Activated naive CD8-positive, alpha-beta T cell treated with anti-CD3 and anti-CD28 coated beads for 36 hours (primary cell): ENCODE measurements at places on chromosomes 11 and 22.

DNA sequence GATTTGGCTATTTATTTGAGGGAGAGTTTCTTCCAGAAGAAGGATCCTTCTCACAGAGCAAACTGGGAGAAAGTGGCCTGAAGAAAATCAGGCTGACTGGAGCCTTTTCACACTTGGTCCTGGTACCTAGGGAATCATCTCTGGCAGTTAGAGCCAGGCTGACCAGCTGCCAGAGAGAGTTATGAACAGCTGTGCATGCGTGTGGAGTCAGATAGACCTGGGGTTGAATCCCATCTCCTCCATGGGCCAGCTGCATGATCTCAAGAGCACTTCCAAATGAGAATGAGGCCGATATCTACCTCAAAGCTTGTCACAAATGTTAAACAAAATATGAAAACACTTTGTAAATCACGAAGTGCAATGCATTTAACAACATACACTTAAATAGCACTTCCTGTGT, 390.0 kb downstream of the TENM4 start:
- H3K27me3 ChIP-seq, result peaks cover 7% of the 10 kb centered on the region
- H3K27ac ChIP-seq, result no peak overlapping the region
- H3K36me3 ChIP-seq, result no peaks in the 10 kb centered on the region
- no peak overlapping the region for H3K4me3 ChIP-seq
- no peaks in the 10 kb centered on the region for H3K4me1 ChIP-seq

DNA sequence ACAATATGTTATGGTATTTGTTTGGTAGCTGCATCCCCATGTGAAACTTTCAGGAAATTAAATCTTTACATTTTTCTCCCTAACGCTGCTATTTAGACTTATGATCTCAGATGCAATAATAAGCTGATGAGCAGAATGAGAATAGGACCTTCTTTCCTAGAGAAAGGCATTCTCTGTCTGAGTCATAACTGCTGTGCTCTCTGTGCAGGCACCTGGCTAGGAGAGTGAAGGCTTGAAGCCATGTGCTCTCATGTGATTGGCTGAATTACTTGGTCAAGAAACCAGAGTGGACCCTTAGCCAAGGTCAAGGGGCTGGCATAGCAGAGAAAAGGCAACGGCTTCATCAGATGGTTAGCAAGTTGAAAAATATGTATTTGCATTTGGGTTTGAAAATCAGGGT, 185.0 kb downstream of the ADAMTS15 start:
- peaks cover 10% of the 10 kb centered on the region for H3K27me3 ChIP-seq
- DNase-seq, result no peak
- no peaks in the 10 kb centered on the region for H3K4me1 ChIP-seq
- H3K36me3 ChIP-seq, result no peaks in the 10 kb centered on the region
- no peak overlapping the region for H3K4me3 ChIP-seq
- no peak overlapping the region for H3K27ac ChIP-seq

- H3K4me3 ChIP-seq, result no peak overlapping the region
- H3K4me1 ChIP-seq, result peaks cover 2% of the 10 kb centered on the region
- H3K27ac ChIP-seq, result no peak overlapping the region
Observed at GRCh38 chr22:41263704-41264103, 22.3 kb downstream of the RANGAP1 start.

DNA sequence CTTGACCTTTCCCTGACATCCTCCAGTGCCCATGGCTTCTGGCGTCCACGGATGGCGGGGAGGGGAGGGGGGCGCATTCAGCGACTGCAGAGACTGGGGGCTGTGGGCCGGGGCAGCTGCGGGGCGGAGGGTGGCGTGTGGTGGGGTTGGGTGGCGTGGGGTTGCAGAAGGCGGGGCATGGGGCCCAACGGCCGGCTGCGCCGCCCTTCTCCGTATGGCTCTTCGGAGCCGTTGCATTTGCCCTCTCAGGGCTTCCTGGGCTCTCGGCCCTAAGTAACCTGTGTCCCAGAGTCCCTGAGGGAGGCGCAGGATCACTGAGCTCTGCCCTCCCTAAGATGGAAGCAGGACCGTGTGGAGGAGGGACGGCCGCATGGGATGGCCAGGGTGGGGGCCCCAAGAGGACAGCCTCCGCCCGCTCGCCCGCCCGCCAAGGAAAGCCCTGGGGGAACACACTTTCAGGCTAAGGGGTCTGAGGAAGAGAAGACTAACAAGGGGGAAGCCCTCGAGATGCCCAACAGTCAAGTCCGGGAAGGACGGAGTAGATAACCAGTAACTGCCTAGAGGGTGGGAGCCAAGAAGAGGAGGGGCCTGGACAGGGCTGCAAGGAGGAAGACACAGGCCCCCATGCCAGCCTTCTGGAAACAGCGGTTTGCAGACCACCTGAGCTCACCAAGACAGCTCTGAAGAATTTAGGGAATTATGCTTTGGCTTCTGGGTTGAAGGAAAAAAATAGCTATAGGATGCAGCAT, 9.2 kb upstream of the AIFM3 start:
- peak overlapping the region; percentile 63 for H3K4me3 ChIP-seq
- peaks cover 12% of the 10 kb centered on the region for H3K4me1 ChIP-seq
- H3K36me3 ChIP-seq, result peaks cover 5% of the 10 kb centered on the region
- peaks cover 39% of the 10 kb centered on the region for H3K27me3 ChIP-seq

DNA sequence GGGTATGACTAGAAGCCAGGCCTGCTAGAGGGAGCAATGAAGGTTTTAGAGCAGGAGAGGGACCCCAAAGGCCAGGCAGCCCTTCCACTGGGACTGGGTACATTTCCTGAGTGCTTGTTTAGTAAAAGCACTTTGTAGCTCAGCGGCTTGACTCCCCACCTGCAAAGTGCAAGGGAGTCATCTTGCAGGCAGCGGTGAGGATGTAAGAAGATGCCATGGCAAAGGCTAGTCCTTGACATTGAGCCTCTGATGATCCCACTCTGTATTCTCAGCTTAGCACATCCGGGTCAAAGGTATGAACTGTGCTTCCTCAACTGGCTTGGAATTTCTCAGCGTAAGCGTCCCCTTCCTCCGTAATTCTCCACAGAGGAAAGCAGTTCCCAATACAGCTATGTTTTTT, 3.1 kb upstream of the UBE2L3 start:
- peaks cover 11% of the 10 kb centered on the region for H3K36me3 ChIP-seq
- H3K27ac ChIP-seq, result no peak overlapping the region
- H3K27me3 ChIP-seq, result no peaks in the 10 kb centered on the region
- no peak for DNase-seq

- DNase-seq, result peak; percentile 50
- peaks cover 17% of the 10 kb centered on the region for H3K36me3 ChIP-seq
- peaks cover 36% of the 10 kb centered on the region for H3K4me1 ChIP-seq
- H3K4me3 ChIP-seq, result peak overlapping the region; percentile 93
- H3K27ac ChIP-seq, result peak overlapping the region; percentile 92
Observed at GRCh38 chr22:49826603-49827270, 936 bp downstream of the BRD1 start.

DNA sequence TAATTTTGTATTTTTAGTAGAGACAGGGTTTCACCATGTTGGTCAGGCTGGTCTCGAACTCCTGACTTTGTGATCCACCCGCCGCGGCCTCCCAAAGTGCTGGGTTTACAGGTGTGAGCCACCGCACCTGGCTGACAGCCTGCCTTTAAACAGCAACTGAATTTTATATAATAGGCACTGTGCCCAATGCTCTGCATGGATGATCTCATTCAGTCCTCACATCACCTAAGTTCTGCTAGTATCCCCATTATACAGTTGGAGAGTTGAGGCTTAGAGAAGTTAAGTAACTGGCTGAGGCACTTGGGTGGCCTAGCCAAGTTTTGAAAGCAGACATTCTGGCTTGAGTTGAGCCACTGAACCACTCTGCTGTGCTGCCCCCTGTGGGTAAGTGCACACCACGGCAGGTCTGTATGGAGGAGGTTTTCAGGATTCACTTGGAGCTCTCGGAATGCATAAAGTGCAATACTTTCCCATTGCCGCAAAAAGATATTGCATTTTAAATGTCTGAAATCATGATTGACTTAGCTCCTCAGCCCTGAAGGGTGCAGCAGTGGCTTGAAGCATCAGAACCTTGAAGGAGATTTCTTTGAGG, 112.4 kb downstream of the LDLRAD3 start:
- no peak overlapping the region for H3K4me3 ChIP-seq
- no peak overlapping the region for H3K27ac ChIP-seq
- no peak for DNase-seq
- H3K4me1 ChIP-seq, result no peaks in the 10 kb centered on the region
- H3K27me3 ChIP-seq, result peaks cover 8% of the 10 kb centered on the region

DNA sequence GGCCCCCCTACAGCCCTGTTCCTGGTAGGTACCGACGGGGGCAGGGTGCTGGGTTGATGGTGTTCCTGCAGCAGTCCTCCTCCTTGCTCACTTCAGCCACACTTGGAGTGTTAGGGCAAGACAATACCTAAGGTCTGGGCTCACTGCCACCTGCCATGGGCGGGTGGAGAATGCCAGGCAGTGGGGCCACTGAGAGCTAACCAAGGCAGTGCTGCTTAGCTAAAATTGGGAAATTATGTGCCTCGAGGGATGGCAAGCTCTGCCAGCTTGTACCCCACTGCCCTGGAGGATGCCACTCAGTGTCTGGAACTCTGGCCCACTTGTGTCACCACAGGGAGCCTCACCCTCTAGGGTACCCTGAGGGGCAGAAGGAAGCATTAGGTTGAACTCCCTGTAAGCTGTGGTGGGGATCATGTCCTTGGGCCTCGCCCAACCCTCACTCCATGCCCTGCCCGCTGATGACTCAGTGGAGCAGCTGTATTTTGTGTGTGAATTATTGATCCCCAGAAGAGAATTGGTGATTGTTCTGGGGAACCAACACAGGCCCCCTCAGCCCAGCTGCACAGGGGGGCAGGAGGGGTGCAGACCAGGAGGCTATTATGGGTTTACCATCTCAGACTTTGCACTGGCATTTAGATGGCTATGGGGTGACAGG, 17.7 kb downstream of the PHLDB1 start:
- H3K4me3 ChIP-seq, result no peak overlapping the region
- no peak for DNase-seq
- H3K4me1 ChIP-seq, result peaks cover 4% of the 10 kb centered on the region
- H3K27ac ChIP-seq, result no peak overlapping the region

GRCh38 chr22:44583061-44583760, 85.2 kb upstream of the RTL6 start:
- H3K36me3 ChIP-seq, result no peaks in the 10 kb centered on the region
- no peak overlapping the region for H3K4me3 ChIP-seq

DNA sequence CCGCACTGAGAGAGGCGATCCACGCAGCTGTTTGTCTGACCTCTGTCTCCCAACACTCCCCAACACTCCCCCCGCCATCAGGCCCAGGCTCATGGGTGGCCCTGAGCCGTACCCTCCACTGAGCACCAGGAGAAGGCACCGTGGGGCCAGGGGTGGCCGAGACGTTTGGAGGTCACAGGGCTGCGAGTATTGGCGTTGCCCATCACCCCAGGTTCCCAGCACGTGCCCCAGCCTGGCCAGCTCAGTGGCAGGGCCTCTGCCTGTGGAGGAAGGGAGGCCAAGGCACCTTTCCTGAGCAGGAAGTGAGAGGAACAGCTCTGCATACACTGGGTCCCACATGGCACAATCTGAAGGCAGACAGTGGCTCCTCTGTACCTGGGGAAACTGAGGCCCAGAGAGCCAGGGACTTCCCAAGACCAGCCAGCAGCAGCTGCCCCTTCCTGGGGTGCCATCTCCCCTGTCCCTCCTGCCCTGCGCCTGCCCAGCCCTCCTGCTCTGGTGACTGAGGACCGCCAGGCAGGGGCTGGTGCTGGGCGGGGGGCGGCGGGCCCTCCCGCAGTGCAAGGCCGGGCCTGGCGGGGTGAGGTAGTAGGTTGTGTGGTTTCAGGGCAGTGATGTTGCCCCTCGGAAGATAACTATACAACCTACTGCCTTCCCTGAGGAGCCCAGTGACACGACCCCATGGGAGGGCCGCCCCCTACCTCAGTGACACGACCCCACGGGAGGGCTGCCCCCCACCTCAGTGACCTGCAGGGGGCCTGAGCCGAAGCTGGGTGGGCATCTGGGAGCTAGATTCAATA, 37.0 kb upstream of the PPARA start:
- H3K27me3 ChIP-seq, result no peaks in the 10 kb centered on the region
- DNase-seq, result no peak
- peaks cover 3% of the 10 kb centered on the region for H3K4me1 ChIP-seq

GRCh38 chr22:34198976-34199375, 278.7 kb upstream of the LARGE1 start:
- H3K27ac ChIP-seq, result no peak overlapping the region
- no peaks in the 10 kb centered on the region for H3K36me3 ChIP-seq
- no peak for DNase-seq
- H3K4me1 ChIP-seq, result no peaks in the 10 kb centered on the region
- no peaks in the 10 kb centered on the region for H3K27me3 ChIP-seq

DNA sequence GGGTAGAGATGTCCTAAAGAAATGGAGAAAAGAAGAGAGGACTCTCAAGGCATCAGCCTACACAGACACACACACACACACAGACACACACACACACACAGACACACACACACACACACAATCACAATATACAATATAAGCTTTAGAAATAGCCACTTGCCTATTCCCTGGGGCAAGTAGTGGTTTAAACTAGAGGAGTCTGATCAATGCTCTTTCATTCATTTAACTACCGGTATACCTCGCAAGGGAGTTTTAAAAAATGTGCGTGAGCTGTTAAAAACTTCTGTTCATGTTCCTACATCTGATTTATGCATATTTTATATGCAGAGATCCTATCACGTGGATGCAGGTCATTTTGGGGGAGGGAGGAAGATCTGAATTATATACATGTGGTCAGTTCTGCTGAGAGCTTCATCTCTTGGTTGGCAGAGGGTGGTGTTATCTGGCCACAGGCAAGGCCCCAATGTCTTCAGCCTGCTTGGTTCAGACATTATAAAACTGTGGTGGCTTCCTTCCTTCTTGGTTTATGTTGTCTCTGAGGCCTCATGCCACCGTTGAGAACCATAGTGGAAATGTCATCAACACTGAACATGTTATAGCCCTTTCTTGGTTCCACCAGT, 56.6 kb downstream of the SYT13 start:
- H3K36me3 ChIP-seq, result peaks cover 6% of the 10 kb centered on the region
- H3K4me1 ChIP-seq, result peaks cover 3% of the 10 kb centered on the region
- no peaks in the 10 kb centered on the region for H3K27me3 ChIP-seq
- H3K27ac ChIP-seq, result no peak overlapping the region
- no peak overlapping the region for H3K4me3 ChIP-seq

DNA sequence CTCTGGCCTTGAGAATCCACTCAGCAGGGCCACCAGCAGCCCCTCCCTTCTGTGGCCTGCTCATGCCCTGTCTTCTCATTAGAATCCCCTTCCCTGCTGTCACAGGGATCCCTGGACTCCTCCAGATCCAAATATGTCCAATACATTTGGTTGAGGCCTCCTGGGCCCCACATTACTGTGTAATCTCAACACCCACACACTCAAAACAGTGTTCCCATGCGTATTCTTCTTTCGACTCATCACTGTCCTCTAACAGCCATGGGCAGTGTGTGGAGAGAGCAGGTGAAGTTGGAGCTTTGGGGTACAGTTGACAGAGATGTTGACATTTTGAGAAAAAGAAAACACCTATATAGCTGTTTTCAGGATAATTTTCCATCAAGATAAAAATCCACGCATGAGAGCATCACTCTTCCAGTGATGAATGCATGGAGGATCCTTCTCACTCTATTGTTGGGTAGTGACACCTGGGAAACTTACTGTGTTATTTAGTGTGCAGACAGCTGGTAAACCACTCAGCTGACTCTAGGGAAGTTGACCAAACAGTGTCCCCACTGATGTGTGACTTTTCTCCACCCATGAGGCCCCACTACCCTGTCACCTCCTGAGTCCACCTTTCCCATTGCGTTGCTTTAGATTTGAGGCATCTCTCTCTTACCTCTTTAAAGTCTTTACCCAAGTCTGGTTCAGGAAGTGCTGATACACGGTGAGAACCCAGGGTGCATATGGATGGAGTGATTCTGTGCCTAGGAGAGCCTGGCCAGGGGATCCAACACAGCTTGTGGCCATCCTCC, 28.7 kb upstream of the VPREB1 start:
- peaks cover 4% of the 10 kb centered on the region for H3K27me3 ChIP-seq
- H3K4me3 ChIP-seq, result no peak overlapping the region
- DNase-seq, result no peak
- no peak overlapping the region for H3K27ac ChIP-seq
- H3K36me3 ChIP-seq, result no peaks in the 10 kb centered on the region
